ENCODE measurements at places on chromosomes 7 and 10. TPM values are rescaled to one million over a fixed set of nuclear protein-coding genes. Genes with fewer than 3 reads are reported as not detected.

Gene LRMDA
- 6.4 TPM for total RNA-seq

Gene DDC
- total RNA-seq = not detected

Gene SUFU
- total RNA-seq = 26.3 TPM

Gene PTPRN2
- 136 TPM for total RNA-seq

Gene GPR15LG
- total RNA-seq = not detected

Gene MYOF
- 72.7 TPM for total RNA-seq

Gene COPG2
- 7.6 TPM for total RNA-seq

Gene PILRA
- total RNA-seq = 10.0 TPM

Gene KBTBD2
- total RNA-seq = 9.0 TPM

Gene GIMAP8
- total RNA-seq = 5.1 TPM

Gene CUEDC2
- 22.8 TPM for total RNA-seq

Gene TMEM213
- total RNA-seq = not detected

Gene HNRNPA2B1
- 316 TPM for total RNA-seq

Gene TEX36
- total RNA-seq = not detected
